Occipital lobe (tissue), 3 donors: ENCODE measurements at places on chromosomes 13 and 19.

DNA sequence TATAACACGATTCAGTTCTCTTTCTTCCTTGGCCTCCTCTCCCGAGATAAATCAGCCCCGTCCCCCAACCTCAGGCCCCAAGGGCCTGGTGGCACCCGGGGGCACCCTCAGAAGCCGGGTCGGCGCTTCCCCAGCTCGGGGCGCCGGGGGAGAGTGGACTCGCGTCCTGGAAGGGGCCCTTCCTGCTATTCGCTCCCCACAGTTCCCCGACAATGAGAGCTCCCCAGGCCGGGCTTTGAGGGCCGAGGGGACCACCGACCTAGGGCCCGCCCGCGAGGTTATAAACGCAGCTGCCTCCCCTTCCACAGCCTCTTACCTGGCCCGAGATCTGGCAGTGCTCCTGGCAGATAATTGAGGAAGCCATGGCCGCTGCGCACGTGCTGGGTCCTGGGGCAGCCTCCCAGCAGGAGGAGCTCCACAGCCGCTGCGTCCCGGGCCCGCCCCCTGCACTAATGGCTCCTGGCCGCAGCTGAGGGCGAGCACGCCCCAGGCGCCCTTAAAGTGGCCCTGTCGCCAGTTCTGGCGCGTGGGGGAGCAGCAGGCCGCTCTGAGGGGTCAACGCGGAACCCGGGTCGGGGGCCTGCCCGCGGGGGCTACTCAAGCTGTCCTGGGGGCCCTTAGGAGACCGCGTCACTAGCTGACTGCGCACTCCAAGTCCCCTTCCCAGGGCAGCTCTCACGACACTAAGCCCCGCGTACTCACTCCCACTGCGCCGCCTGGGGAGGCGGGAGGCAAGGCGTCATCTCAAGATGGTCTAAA is at the start of gene SOHLH2:
Gene SOHLH2, minus strand, starts transcription at position 394 of the 759 bp plus-strand sequence. Its CDS starts 30 bp downstream, at position 364.
- DNase-seq = no peak

GRCh38 chr13:90613076-90613795 is 734.3 kb upstream of the MIR17HG start:
- DNase-seq = no peak

DNA sequence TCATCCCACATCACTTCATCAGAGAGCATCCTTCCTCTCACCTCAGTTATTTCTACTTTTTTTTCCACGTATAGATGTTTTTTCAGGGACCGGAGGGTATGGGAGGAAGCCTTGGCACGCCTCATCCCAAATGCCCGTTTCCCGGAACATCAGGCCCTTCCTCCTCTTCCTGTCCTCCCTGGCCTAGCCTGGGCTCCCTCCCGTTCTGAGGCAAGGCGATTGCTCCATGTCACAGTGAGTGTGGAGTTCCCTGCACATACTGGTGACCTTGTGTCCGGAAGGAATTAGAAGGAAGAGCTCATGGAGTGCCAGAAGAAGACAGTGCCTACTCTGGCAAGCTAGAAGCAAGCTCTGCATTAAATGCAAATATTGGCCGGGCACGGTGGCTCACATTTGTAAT is 1.1 kb upstream of the ZNF627 start:
- no peak for DNase-seq

DNA sequence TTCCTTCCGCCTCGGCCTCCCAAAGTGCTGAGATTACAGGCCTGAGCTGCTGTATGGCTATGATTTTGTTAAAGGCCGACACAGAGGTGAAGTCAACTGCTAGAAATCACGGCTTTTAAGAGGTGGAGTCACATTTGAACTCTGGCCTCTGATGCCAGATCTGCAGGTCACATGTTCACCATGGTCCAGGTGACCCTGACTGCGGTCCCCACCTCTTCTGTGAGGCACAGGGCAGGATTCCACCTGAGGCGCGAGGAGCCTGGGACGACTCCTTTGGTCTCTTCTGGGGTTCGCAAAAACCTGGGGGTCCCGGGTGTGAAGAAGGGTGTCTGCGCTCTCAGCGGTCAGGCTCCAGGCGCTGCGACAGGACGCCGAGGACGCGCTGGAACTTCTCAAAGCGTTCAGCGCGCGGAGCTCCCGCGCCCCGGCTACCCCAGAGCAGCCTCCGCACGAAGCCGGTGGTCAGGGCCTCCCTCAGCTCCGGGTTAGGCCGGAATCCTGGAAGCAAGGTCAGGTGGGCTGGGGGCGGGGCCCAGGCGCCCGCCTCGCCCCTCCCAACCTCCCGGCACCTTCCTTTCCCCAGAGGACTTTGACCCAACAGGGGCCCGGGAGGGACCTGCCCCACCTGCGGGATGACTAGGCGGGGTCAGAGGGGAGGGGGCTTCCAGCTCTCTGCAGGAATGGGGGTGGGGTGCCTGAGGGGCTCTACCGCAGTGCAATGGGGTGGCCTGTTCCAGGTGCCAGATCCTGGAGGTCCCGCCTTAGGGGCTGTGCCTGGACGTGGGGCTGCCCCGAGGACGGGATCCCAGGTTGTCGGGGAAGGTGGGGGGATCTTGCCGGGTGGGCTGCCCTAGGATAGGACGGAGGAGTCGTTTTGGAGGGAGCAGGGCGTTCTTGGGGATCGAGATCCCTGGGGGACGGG is 13.0 kb downstream of the TRIP10 start:
- no peak for DNase-seq

- DNase-seq = no peak
Observed at GRCh38 chr13:23254506-23254905, 73.7 kb downstream of the SGCG start.

DNA sequence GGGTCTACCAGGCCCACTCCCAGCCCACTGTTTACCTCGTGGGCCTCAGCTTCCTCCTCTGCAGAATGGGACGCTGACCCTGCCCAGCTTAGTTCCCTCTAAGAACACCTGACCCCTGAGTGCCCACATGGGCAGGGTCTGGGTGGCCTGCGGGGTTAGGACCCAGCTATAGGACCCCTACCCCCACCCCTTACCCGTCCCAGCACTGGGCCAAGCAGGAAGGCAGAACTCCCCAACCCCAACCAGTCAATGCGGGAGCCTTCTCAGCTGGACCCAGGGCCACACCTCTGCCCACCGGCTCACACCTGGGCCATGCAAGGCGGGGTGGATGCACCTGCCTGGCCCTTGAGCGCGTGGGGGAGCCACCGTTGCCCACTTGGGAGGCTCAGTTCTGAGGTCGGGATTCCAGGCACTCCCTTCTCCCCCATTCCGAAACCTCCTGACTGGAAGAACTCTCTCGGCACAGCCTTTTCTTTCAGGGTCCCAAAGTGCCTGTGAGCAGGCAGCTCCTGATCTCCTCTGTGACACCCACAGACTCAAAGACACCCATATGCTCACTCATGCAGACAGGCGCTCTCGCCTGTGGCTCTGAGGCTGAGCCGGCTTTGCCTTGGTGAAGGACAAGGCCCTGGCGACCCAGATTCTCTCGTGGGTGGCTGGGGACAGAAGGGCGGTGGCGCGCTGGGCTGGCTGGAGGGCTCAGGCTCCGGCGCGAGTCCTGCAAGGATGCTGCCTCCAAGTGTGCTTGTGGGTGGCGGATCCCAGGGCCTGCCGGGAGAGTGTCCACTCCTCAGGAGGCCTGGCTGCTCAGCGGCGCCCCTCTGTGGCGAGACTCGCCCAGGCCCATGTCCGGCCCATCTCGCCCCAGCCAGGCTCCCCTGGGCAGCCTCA is 27.9 kb upstream of the PARP4 start:
- DNase-seq = no peak
